HepG2 (cell line): ENCODE measurements at places on chromosomes 5 and 9.

DNA sequence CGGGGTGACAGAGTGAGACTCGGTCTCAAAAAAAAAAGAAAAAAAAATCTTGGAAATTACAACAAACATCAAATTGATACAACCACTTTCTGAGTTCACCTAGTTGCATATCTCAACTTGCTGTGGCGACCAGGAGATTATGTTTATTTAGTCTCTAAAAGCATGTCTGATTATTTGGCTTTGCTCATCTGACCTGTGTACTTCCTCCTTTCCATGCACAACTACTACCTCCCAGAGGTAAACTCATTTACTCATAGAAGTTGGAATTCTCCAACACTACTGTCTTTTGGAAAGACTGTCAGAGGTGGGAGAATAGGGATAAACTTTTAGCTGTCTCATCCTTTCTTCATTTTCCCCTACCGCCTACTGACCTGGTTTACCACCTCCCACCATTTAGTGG, 42.6 kb downstream of the MTMR12 start:
- peak; percentile 58 for DNase-seq

GRCh38 chr5:132267931-132268768, 10.7 kb downstream of the PDLIM4 start:
- peak; percentile 68 for DNase-seq

DNA sequence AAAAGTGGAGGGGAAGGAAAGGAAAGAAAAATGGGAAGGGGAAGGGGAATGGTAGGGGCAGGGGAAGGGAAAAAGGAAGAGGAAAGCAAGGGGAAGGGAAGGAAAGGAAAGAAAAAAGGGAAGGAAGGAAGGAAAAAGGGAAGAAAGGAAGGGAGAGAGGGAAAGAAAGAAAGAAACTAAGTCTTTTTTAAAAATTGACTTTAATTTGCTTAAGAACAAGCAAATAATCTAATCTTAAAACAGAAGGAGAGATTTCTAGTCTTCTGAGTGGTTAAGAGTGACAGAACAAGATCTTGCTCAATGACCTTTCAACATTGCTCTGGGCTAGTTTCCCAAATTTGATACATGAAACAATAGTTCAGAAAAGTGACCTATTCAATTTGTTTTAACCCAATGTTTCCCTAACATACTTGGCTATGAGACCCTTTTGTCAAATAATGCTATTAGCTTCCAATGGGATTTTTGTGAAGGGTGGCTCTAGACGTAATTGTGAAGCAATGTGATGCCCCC, 33.4 kb upstream of the GLIS3 start:
- no peak for DNase-seq

DNA sequence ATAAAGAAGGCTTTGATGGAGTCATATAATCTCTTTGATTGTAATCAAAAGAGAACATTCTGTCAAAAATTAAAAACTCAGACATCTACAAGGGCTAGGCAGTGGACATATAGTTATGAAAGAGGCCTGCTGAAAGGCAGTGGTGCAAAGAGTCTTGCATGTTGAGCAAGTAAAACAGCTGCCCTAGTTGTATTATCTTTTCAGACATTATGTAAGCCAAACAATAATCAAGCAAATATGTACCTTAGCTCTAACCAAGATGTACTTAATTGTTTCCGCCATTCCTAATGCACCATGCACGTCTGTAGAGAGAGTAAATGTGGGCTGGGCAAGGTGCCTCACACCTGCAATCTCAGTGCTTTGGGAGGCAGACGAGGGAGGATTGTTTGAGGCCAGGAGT, 14.3 kb downstream of the GAPT start:
- DNase-seq = no peak

GRCh38 chr5:137561608-137562007, 62.5 kb upstream of the SPOCK1 start:
- no peak for DNase-seq

DNA sequence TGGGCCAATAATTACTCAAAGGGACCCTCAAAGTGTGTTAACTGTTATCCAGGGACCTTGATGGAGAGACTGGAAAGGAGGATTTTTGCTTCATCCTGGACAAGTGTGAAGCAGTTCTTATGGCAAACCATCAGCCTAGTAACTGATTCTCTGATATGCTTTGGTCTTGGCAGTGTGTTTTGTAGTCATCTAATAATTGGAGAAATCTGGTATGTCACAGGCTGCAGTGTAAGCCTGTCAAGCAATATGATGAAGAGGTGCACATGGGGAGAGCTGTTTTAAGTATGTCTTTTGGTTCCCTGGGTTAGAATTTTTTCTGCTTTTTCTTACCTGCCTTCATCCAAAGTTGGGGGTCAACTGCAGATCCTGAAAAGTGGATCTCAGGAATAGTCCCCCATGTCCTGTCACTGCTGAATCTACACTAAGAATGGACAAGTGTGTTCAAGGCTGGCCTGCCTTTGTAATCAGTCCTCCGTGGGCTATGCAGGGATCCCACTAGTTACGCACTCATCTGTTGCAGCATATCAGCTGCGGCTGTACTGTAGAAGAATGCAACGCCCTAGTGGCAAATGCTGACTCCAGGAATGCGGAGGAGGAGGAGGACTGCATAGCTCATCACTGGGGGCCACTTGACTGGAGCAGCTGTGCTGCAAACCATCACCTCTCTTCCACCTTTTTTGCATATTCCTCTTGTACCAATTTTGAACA, 1.9 kb downstream of the SPTAN1 start:
- peak; percentile 85 for DNase-seq

- no peak for DNase-seq
Measured at GRCh38 chr9:108149326-108149725, 659.8 kb upstream of the KLF4 start.

- no peak for DNase-seq
Measured at GRCh38 chr9:87195306-87195705, 248.0 kb upstream of the GAS1 start.

- DNase-seq = no peak
Measured at GRCh38 chr5:175687231-175687701, 29.4 kb downstream of the HRH2 start.

DNA sequence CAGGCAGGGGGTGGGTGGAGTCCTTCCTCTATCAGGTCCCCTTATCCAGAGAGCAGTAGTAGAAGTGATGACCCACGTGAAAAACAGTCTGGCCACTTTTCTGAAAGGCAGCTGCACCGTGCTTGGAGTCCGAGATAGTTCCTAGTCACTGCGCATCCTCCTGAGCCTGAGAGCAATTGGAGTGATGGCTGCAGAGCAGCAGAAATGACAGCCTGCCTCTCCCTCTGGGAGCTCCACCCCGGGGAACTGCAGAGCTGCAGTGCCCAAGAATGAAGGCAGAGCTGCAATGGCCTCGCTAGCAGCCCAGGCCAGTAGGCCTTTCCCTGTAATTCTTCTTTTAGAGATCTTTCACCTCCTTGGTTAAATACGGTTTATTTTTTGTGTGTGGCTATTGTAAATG, 82.6 kb downstream of the CETN3 start:
- no peak for DNase-seq

DNA sequence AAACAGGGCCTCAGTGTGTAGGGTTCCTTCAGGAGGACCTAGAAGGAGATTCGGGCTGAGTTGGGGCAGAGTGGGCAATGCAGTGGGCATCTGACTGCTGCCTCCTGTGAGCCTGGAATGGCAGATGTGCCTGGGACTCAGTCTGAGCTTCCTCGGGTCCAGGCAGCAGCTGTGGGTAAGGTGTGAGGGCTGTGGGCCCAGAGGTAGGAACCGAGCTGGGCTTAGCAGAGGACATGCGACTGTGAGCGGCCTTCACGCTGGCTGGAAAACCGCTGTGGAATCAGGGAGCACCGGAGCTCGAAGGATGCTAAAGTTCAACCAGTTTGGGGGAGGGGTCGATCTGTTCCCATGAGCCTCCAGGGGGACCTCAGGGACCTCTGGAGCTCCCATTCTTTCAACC, 137.0 kb downstream of the PAX5 start:
- DNase-seq = no peak

DNA sequence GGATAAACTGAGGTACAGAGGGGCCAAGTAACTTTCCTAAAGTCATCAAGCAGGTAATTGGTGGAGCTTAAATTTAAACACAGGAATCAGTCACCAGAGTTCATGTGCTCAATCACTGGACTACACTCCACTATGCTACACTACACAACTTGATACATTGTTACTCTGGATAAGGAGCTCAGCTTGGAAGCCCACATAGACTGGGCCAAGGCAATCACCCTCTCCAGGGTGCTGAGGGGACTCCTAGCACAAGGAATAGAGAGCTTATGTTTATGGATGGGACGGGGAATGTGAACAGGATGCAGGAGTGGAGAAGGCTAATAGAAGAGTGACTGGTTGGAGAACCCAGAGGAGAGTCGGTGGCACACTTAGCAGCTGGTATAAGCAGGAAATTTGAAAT, 113.5 kb upstream of the NFIB start:
- no peak for DNase-seq

DNA sequence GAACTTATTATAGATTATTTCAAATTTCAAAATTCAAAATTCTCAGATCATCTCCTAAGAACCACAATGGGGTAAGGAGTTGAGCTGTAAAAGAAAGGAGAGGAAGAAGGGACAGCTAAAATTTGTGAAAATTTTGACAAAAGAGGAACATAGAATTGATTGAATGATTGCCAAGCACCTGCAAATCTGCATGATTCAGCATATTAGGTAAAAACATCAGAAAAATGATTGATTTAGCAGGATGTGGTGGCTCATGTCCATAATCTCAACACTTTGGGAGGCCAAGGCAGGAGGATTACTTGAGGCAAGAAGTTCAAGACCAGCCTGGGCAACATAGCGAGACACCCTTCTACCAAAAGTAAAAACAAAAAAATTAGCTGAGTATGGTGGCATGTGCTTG, 14.3 kb downstream of the TMEM161B start:
- DNase-seq = no peak

DNA sequence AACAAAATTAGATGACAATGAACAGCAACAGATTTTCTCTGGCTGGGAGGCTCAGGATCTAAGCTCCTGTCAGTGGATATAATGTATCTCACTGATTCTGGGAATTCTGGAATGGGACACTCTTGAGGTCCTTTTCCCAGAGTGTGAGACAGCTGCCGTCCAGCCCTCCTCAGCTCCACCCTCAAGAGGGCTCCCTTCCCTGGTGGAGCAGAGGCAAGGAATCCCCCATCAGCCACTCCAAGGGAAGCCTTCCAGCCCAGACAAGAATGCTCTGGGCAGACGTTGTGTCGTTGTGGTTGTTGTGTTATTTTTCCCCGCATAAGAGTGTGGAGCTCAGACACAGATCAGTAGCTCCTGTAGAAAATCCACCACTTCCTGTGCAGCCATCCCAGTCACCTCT, 47.7 kb upstream of the ATP10B start:
- DNase-seq = no peak

GRCh38 chr5:127555826-127556225, 38.4 kb downstream of the PRRC1 start:
- DNase-seq = no peak

DNA sequence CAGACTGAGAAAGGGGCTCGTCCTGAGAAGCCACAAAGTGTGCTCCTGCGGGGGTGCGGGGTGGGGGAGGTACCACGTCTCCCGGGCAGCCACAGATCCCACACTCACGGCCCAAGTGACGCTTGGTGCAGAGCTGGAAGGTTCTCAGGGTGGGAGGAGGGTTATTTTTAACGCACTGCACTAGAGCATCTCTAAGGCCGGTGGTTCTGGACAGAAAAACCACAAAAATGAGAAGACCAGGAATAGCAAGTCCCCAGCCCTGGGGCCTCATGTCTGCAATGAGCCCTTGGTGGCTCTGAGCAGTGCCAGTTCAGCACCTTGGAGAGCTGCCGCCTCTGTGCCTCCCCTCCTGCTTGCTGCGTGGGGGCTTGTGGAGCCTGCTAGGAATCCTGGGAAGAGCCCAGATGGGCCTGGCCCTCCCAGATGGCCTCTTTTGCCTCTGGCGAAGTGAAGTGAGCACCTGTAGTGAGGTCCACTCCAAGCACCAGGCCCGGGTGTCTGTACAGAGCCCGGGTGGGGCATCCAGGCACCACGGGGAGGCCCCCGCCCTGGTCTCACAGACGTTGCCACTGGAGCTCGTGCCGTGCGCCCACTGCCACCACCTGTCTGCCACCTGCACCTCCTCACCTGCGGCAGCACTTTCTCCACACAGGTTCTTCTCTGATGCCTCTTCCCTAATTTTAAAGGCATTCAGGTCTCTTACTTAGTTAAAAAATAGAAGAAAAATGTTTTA, 48.9 kb upstream of the CACNA1B start:
- DNase-seq = no peak

DNA sequence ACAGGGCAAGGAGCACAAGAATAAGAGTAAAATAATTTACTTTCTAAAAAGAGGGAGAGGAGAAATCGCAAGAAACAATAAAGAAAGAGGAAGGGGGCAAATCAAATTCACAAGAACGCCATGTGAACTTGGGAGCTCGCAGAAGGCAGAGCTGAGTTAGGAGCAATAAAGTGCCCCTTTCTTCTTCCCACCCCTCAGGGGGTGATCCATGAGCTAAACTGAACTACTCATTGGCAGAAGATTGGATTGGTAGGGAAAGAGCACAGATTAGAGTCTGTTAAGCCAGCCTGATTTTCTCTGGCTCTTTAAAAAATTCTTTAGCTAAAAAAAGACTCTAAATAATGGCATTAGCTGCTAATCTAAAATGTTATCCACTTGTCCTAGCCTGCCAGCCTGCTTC, 307.5 kb downstream of the EBF1 start:
- no peak for DNase-seq
